ENCODE measurements at places on chromosomes 4 and X. TPM values are rescaled to one million over a fixed set of nuclear protein-coding genes. Genes with fewer than 3 reads are reported as not detected.
A peak's percentile ranks its signal among the peaks of the same experiment; 100 is the strongest.

GRCh38 chr4:8643441-8643840 is 50.9 kb downstream of the CPZ start:
- DNase-seq: no peak

GRCh38 chr4:36004204-36004851 is 240.0 kb downstream of the ARAP2 start:
- DNase-seq: no peak

The NSD2 gene
- 49.8 TPM for total RNA-seq

The TASL gene
- total RNA-seq: not detected

DNA sequence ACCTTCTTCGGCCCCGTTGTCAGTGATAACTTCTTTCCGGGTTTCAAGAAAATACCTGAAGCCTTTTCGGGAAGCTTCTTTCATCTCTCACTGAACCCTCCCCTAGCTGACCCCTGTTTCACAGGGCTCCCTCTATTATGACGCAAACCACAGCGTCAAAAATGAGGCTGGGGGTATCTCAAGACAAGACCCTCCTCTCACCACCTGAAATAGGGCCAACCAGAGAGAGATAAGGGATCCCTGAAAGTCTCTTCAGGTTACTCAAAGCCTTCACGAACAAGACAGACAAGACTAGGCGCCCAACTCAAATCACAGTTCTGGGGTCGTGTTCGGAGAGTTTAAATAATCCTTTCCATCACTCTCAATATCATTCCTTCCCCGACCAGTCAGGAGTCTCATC is 1.2 kb downstream of the PHF8 start:
- no peak for DNase-seq

GRCh38 chr4:107824350-107825071 is at the start of gene SGMS2:
SGMS2 (plus strand) TSS chr4:107824932; CDS start chr4:107895554, 70,622 bp downstream.
- DNase-seq: peak; percentile 48
